ENCODE measurements at places on chromosomes 13 and 19. TPM values are rescaled to one million over a fixed set of nuclear protein-coding genes. Genes with fewer than 3 reads are reported as not detected.

- no peak for DNase-seq
Measured at GRCh38 chr13:33119022-33119781, 103.0 kb downstream of the KL start.

- no peak for DNase-seq
Measured at GRCh38 chr13:101157261-101157660, 259.0 kb downstream of the NALCN start.

DNA sequence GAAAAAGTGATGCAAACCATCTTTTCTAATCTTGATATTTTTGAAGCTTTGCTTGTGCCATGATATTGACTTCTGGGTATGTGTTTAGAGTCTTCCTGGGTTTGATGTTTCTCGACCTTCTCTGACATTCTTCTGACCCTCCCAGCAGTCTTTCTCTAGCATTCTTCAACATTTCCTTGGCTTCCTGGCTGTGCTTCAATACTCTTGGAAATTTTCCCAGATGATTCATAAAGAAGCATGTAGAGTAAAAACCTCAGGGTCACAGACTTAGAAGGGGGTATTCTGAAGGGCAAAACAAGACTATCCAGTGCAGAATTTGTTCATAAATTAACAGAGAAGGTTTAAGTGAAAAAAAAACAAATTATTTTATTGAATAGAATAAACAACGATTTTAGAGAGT, 946.3 kb upstream of the PCDH9 start:
- DNase-seq, result no peak

DNA sequence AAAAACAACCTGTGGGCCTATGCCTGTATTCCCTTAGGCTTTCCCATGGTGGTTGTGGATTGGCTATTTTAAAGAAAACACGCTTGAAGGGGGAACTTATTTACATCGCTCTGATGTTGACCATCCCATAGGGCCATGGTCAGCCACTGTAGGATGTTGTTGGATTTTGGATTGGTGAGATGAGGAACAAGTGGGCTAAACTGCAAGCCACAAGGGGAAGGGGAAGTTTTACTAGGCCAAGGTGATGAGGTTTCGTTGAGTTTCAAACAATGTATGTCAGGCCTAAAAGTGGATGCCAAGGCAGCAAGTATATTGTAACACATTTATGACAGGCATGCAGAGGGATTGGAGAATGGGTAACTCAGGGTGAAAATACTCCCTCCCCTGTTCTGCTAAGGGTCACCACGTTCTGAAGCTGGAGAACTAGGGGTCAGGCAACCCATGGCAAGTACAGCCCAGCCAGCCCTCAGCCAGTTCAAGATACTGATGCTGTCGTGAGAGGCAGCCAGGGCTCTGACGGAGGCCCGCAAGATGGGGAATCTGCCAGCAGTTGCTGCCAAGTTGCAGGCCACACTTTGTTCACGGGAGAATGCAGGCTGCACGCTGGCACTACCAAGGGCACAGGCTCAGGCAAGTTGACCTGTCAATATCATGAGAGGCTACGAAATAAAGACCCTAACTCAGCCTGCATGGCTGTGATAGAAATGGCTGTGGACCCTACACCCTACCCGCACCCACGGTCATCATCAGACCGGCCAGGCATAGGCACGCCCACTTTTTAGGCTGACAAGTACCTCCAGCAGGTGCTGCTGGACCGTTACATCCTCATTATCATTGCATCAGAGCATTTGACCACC, 11.1 kb downstream of the IRGC start:
- no peak for DNase-seq

GRCh38 chr19:39167461-39168257, 29.1 kb upstream of the NCCRP1 start:
- DNase-seq, result no peak

- DNase-seq, result no peak
Measured at GRCh38 chr19:34188408-34188807, 16.1 kb downstream of the LSM14A start.

DNA sequence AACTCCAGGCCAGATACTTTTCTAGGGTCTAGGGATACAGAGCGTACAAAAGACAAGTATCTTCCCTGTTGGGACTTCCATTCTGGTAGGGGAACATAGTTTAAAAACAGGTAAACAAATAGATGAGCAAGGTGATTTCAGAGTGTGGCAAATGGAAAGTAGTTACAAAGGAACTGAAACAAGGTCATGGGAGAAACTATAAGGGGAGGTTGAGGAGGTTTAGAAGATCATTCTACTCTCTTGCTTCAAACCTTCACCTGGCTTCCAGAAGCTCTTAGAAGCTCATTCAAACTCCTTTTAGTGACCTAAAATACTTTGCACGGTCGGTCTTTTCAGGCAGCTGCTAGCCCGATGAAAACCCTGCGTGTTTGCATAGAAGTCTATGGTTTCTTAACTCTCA, 9.1 kb downstream of the FFAR2 start:
- no peak for DNase-seq

DNA sequence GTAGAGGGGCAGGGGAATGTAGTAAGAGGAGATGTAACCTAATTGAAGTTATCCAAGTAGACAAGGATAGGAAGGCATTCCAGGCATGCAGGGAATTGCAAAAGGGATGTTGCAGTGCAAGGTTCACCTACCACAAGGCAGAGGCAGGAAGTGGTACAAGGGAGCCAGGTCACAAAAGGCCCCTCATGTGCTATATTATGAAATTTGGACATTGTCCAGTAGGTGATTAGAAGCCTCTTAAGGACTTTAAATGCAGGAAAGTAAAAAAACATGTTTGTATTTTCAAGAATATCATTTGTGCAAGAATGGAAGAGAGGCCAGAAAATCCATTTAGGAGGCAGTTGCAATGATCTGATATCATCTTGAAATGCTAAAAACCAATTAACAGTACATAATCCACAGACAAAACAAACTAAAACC, 111.4 kb downstream of the FRY start:
- DNase-seq, result no peak

DNA sequence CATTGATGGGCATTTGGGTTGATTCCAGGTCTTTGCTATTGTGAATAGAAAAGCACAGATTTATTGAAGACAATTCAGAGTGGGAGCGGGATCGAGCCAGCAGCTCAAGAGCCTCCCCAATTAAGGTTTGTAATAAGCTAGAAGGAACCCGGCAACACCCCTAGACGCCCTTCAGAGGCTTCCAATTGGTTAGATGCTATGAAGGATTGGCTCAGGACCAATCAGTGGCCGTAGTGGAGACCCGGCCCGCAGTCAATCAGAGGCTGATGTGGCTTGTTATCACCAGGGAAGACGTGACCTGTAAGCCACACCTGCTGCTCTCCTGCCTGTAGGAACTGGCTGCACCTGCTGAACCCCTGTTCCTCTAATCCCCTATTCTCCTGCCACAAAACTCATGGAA, 14.6 kb downstream of the SIGLEC11 start:
- no peak for DNase-seq

DNA sequence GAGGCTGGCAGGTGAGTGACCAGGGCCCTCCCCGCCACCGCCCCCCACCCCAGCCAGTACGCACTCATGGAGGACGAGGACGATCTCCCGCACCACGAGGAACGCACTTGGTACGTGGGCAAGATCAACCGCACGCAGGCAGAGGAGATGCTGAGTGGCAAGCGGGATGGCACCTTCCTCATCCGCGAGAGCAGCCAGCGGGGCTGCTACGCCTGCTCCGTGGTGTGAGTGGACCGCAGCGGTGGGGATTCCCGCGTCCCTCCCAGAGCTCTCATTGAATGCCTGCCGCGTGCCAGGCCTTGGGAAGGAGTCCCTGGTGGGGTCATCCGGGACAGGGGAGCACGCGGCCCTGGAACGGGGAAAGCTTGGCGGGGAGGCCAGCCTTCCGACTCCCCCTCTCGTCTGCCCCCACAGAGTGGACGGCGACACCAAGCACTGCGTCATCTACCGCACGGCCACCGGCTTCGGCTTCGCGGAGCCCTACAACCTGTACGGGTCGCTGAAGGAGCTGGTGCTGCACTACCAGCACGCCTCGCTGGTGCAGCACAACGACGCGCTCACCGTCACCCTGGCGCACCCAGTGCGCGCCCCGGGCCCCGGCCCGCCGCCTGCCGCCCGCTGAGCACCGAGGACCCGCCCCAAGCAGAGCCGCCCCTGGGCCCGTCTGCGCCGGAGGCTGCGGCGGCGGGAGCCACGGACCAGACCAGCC, 4.8 kb upstream of the IFI30 start:
- DNase-seq, result no peak

GRCh38 chr13:20491926-20492435, 33.7 kb downstream of the CRYL1 start:
- no peak for DNase-seq

DNA sequence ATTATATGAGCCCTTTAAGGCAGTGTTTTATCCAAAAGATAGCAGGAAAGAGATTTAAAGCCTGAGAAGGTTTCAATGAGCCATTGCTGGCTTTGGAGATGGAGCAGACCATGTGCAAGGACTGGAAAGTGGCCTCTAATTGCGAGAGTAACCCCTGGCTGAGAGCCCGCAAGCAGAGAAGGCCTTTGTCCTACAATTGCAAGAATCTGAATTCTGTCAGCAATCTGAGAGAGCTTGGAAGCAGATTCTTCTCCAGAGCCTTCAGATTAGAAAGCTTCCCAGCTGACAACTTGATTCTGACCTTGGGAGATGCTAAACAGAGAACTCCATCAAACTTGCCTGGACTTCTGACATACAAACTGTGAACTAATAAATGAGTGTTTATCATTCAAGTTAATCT, 528.7 kb upstream of the KLF12 start:
- peak; percentile 69 for DNase-seq

ZNF628 gene
- 5.7 TPM for total RNA-seq

DCT gene
- total RNA-seq, result 0.32 TPM

MCF2L gene
- total RNA-seq, result 45.9 TPM

ZNF100 gene
- total RNA-seq, result 7.0 TPM

All from Right ventricle myocardium inferior (tissue), 1 donor.